Ascending aorta (tissue), 2 donors: ENCODE measurements at places on chromosomes 3 and 15. TPM values are rescaled to one million over a fixed set of nuclear protein-coding genes. Genes with fewer than 3 reads are reported as not detected.

GRCh38 chr3:52471371-52472238 lies 16.2 kb downstream of the NISCH start:
- DNase-seq: no peak

GRCh38 chr15:80152180-80152895 lies 461 bp upstream of the FAH start:
- peak; percentile 98 for DNase-seq

GRCh38 chr15:70267879-70268278 lies 170.2 kb upstream of the TLE3 start:
- DNase-seq: no peak

- no peak for DNase-seq
Measured at GRCh38 chr3:14988988-14989394, 41.6 kb downstream of the NR2C2 start.

- no peak for DNase-seq
Measured at GRCh38 chr3:8596321-8597218, 48.0 kb downstream of the SSUH2 start.

- no peak for DNase-seq
Measured at GRCh38 chr15:100875495-100875894, 4.1 kb upstream of the ALDH1A3 start.

- no peak for DNase-seq
Measured at GRCh38 chr15:93217343-93217742, 128.3 kb upstream of the RGMA start.

GRCh38 chr3:71030748-71031147 lies 552.8 kb downstream of the FOXP1 start:
- DNase-seq: no peak

DNA sequence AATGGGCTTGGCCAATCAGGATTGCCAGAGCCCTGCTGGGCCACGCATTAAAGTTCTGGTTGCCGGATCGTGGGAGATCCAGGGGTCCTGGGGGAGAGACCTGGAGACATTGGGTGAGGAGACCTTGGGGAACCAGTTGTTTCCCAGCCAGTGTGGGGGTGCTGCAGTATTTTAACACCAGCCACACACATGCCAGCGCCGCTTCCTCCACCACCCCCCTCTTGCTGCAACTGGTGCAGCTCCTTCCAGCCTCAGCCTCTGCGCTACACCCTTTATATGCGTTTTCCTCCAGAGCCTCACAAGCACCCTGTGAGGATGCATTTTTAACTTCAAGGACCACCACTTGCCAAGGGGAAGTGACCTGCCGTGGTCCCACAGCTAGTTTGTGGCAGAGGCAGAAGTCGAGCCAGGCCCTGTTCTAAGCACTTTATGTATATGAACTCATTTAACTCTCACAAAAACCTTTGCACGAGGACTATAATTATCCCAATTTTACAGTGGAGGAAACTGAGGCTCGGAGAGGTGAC lies 29.4 kb upstream of the GRIP2 start:
- DNase-seq: no peak

DNA sequence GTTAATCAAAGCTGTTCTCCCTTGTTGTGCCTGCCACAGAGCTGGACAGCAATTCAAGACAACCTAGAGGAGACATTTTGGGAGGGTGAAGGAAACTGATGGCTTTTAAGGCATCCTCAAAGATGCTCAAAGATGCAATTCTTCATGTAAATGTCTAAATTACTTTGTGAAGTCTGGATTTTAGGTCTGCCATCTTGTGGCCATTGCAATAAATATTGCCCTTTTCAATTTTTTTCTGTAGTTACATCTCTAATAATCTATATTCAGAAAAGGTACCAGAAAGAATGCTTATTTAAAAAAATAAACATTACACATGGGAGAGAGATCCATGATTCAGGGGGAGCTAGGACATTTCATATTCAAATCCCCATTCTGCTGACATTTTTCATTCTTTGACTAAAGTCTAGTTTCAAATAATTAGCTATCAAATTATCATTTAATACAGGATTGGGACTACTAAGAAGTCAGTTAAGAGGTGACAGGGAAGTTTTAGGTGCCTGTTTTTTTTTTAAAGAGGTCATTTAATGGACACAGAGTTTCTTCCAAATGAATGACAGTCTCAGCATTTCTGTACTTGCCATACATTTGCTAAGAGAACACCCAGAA lies 259.8 kb upstream of the WNT5A start:
- no peak for DNase-seq

DNA sequence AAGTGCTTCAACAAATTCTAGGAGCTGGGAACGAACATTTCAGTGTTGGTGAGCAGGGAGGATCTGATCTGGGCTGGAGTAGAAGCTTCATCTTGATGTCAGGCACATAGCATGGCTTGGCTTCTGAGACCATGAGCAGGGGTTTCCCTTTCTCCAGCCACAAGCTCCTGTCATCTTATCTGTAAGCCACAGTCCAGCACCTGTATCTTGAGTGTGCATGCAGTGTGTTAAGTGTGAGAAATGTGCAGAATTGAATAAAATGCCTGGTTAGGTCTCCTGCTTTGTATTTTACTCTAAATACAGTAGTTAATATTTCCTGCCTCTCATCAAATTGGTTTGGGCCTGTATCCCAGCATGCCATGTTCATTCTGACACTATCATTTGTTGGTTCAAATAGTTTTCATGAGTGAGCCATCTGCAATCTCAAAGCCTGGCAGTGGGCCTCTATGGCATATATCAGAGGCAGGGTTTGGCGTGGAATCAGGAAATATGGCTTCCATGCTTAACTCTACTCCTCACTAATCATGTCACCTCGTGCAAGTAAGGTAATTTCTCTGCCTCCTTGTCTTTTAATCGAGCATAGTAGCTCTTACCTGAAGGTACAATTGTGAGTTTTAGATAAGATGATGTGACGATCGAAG lies 43.3 kb downstream of the TLNRD1 start:
- no peak for DNase-seq

DNA sequence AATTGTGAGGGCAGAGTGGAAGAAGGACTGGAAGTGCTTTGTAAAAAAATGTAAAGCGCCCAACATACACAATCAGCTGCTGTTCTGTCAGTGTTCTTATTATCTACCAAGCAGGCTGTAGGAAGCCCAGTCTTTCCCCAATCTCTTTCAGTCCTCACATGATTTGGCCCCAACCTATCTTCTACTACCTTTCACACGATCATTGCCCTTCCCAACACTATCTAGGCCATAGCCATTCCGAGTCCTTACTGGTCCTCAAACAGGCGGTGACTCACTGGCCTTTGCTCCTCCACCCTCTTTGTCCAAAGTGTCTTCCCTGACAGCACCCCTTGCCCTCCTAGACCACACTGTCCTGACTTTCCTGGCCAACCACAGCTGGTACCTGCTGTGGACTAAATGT lies 861 bp upstream of the RFT1 start:
- DNase-seq: no peak

DNA sequence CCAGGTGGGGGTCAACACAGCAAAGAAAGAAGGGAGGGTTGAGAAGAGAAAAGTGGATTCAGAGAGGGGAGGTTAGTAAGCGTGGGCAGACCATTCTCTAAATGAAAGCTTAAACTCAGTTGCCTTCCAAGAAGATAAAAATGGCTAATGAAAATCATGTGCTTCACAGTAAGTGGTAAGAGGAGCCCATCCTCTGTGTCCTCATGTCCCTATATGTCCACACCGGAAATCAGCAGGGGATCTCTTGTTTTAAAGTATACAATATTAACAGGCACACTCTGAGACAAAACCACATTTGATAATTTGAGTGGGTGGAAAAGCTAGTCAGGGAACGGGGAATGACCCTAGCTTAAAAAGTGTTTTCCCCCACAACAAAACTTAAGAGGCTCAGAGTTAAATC lies 4.4 kb upstream of the FOXP1 start:
- no peak for DNase-seq

DNA sequence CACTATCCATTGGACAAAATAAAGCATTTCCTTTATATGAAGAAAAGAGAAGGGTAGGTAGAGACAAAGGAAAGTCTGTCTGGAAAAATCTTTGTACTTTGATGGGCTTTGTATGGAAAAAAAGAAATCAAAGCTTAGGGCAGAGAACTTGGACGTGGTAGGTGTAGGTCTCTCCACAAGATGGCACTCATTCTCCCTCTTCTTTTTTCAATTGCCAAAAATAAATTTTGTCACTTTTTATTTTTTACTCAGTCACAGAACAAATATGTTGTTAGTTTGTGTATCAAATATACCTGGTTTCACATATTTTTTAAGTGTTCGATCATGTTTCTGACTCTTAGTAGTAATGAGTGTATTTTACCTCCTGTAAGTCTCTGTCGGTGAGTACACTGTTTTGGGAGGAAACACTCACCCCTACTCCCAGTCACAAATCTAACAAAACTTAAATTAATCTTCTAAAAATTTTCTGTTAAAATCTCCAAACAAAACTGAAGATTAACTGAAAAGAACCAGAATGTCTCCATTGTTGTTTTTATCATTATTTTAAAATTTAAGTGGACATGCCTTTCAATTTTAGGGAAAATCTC lies 415.8 kb upstream of the GOLIM4 start:
- no peak for DNase-seq

GRCh38 chr3:50303013-50303815 lies at the start of gene HYAL1:
HYAL1 (minus strand) TSS chr3:50303574; CDS start chr3:50302956, 618 bp downstream.
- no peak for DNase-seq

- no peak for DNase-seq
Measured at GRCh38 chr3:8153800-8154199, 347.8 kb upstream of the LMCD1 start.

DNA sequence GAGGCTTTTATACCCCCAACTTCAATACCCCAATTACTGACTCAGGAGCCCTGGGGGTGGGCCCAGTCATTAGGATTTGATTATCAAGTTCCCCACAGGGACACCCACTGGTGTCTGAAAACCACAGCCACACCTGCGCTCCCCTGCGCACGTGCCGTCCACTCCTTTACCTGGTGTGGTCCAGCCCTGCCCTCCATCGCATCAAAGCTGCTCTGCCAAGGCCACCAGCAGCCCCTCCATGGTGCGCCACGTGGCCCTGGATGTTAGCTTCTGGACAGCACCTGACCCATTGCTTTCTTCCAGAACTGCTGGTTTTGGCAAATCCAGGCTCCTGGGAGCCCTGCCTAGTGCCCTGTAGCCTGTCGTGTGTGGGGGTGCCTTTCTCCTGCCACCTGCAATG lies 136.3 kb downstream of the NSMCE3 start:
- DNase-seq: no peak

DNA sequence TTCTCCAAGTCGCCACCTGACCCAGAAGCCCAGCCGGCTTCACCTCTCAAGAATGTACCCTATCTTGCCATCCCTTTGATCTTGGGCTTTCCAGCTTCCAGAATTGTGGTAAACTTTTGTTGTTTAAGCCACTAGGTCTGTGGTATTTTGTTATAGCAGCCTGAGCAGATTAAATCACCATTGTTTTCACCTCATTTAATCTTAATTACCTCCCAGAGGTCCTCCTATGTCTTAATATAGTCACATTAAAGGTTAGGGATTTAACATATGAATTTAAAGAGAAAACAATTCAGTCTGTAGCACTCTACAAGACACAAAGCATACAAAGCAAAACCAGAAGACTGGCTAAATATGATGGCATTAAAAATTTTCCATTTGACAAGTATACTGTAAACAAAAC lies 123.4 kb upstream of the CADM2 start:
- DNase-seq: no peak

THAP10 gene
- total RNA-seq: 3.1 TPM

C3orf49 gene
- total RNA-seq: not detected

FBXW12 gene
- total RNA-seq: not detected

EFCC1 gene
- 3.6 TPM for total RNA-seq
